SK-N-SH treated with all-trans-retinoic acid at 6 μM for 48 hours (cell line): ENCODE measurements at places on chromosomes 11 and 22.

- ATAC-seq = no peak
Observed at GRCh38 chr11:73219396-73220285, 1.6 kb downstream of the P2RY2 start.

DNA sequence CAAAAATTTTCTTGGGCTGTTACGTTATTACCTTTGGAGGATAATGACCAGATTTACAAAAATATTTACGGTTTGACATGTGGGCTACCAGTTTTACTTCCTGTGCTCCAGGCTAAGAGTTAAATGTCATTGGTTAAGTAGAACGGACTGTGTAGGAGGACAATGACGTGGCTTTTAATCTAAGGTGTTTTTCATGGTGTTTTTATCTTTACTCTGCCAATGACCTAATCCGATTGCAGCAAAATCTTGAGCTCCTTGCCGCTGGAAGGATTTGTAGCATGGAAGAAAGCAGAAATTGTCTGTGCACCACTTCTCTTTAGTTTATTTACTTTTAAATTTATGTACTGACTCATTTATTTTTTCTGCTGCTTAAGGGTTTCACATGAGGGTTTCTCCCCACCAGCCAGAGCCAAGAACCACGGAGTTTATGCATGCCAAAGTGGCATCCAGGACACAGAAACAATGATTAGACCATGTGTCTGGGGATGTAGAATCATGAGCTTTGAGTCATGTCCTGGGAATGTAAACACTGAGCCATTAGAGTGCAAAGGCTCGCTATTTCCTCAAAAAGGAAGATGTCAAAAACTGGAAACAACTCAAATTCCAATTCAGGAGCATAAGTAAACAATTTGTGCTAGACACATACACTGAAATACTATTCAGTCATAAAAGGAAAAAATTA, 1.9 kb upstream of the CARD16 start:
- no peak for ATAC-seq

- ATAC-seq = no peak
Observed at GRCh38 chr11:2443881-2444820, at the start of gene TRPM5. TSS of gene TRPM5 (minus strand) at chr11:2444514. CDS start at chr11:2423036, 21,478 bp downstream.

DNA sequence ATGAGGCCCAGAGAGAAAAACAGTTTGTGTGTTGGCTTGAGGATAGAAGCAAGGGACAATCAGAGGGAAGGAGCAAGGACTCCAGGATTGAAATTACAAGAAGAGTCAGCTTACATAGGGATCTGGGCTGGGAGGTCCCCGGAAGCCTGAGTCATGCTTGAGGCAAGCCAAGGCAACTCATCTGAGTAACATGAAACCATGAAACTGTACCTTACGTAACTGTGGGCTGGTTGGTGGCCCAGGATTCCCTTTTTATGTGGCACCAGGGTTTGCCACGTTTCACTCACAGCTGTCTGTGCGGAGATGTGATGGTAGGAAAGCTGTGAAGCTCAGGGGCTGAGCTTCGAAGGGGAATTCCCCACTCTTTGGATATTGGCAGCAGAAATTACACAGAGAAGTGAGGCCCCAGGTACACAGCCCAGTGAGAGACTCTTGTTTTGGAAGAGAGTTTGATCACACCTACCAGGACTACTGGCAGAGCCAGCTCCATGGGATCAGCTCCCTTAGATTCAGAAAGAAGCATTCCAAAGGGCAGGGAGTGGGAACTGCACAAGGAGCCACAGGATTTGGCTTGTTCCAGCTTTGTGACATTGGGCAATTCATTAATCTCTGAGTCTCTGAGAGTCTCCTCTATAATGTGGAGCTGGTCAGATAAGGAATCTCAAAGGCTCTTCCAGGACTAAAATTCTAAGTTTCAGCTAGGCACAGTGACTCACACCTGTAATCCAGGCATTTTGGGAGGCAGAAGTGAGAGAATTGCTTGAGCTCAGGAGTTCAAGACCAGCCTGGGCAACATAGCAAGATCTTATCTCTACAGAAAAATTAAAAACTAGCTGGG, 7.8 kb downstream of the SLC5A1 start:
- peak; percentile 96 for ATAC-seq

DNA sequence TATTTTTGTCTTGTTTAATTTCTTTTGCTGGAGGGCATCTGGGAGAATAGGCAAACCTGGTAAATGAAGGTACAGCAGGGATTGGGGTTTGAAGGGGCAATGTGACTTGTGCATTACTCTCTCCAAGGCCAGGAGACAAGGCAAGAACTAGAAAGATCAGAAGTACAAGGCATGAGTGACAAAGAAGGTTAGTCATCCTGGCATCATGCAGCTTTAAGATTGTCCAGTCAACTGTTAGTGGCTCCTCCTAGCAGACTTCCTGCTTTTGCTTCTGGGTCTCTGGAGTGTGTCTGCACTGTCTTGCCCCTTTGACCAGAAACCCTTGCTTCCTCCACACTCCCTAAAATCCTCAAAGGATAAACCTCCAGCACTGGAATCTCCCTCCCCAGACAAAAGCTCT, 27.2 kb upstream of the GLYATL1 start:
- ATAC-seq = no peak

DNA sequence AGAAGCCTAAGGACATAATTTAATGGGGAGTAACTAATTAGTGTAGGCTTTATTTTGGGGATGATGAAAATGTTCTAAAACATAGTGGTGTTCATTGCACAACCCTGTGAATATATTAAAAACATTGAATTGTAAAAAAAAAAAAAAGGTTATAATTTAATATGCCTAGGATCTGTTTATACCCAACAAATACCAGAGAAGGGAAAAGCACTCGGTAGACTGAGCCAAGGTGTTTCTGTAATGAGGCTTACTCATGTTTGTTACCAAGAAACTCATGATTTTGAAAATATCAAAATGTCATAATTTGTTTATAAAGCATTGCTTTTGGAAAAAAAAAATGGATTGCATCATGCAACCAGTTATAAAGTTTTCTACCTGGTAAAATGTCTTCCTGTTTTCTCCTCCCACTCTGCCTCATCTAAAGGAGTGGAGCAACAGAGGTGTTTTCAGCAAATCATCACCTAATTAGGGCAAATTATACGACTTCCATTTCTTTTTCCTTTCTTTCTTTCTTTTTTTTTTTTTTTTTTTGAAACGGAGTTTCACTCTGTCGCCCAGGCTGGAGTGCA, 14.2 kb upstream of the EIF3M start:
- no peak for ATAC-seq

DNA sequence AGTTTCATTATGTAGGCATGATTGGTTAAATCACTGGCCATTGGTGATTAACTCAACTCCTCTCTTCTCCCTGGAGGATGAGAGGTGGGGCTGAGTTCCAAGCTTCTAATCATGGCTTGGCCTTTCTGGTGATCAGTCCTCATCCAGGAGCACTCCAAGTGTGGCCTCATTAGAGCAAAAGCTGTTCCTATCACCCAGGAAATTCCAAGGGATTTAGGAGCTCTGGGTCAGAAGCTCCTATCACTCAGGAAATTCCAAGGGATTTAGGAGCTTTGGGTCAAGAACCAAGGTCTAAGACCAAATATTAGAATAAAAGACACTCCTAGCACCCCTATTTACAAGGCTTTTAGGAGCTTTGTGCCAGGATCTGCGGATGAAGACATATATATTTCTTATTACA, 168.0 kb upstream of the BDNF start:
- ATAC-seq = no peak

DNA sequence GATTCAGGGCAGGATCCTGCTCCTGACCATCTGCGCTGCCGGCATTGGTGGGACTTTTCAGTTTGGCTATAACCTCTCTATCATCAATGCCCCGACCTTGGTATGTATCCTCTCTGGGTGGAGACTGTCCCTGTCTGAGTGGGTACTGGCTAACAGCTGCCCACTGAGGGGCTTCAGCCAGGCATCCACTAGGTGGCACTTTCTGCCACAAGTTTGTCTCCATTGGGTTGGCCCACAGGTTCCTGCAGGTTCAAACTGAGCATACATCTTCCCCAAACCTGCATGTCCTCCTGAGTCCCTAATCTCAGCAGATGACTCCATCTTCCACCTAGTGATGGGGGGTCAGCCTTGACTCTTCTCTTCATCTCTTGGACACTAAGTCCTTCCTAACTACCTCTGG, 4.4 kb downstream of the SLC2A11 start:
- peak; percentile 40 for ATAC-seq

- peak; percentile 48 for ATAC-seq
Observed at GRCh38 chr11:57762235-57762861, 746 bp downstream of the CTNND1 start.

GRCh38 chr11:100719809-100720221, 32.7 kb downstream of the ARHGAP42 start:
- ATAC-seq = no peak

GRCh38 chr11:38950867-38951266, 2352.8 kb upstream of the RAG2 start:
- no peak for ATAC-seq

- no peak for ATAC-seq
Observed at GRCh38 chr11:46359953-46360352, 12.7 kb downstream of the DGKZ start.

GRCh38 chr11:88494848-88495247, 157.3 kb upstream of the CTSC start:
- peak; percentile 40; the same call in 1 of the 3 replicates for ATAC-seq

DNA sequence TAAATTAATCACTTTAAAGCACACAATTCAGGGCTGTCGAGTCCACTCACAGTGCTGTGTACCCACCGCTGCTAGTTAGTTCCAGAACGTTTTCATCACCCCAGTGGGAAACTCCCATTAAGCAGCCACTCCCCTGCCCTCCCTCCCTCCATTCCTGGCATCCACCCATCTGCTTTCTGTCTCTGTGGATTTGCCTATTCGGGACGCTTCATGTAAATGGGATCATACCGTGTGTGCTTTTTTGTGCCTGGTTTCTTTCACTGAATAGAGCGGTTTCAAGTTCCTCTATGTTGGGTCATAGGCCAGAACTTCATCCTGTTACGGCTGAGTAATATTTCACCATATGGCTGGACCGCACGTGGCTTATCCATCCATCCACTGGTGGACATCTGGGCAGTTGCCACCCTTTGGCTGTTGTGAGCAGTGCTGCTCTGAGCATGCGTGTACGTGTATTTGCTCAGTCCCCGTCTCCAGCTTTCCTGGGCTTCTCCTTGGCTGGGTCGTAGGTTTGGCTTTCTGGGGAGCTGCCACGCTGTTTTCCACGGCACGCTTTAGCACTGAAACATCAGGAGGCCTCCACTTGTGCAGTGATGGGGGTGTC, 30.1 kb downstream of the ARHGAP8 start:
- no peak for ATAC-seq

GRCh38 chr11:62245271-62245753, 3.3 kb downstream of the SCGB1D2 start:
- peak; percentile 83 for ATAC-seq

GRCh38 chr11:118052581-118053206, 24.2 kb upstream of the TMPRSS4 start:
- no peak for ATAC-seq

DNA sequence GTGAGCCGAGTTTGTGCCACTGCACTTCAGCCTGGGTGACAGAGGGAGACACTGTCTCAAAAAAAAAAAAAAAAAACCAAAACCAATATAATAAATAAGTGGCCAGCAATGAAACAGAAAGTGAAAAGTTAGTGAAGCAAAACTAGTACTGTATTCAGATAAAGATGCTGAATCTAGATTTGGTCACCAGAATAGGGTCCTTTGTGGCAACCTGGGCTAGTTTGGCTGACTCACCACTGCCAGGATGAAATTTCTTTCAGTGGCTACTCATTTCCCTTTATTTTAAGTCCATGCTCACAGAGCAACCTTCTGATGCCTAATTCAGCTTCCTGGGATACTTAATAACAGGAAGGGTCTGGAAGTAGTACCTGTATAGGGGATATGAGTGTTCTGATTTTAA, 26.0 kb downstream of the LIMK2 start:
- ATAC-seq = no peak

DNA sequence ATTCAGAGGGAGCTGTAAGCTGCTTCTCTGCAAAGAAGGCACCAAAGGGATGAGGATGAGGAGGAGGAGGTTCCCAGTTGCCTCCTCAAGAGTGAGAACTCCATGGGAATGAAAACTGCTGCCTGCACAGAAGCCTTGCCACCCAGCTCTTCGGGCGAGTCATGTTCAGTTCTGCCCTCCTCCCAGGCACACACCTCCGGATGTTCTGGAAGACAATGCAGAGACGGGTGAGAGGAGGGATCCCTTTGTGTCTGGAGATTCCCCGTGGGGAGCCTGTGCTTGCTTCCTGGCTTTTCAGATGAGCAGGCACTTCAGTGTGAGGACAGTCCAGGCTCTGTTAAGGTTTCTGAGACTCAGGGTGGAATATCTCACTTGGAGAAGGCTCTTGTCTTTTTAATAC, 295.6 kb downstream of the DDX10 start:
- ATAC-seq = peak; percentile 38

DNA sequence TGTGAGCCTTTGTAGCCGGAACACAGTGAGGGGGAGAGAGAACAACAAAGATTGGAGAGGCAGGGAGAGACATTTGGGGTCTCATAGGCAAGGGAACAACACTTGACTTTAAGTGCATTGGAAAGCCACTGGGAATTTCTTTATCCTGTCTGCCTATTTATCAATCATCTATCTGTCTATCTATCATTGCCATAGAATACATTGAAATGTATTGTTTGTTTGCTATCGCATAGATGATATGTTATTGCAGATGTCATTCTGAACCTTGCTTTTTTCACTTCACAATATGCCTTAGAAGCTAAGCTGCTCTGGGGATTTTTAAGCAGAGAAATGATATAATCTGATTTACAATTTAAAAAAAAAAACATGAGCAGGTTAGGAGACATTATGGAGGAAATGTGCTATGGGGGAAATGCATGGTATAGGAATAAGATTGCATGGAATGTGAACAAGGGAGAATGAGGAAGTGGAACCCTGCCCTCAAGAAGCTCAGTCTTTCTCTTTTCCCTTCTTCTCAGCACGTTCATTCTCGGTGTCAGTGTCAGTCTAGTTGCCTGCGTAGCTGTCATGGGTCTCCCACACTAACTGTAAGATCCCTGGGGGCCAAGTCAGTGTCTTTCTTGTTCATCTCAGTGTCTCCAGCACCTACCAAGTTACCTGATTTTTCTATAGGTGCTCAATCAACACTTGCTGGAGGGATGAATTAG, 158.7 kb upstream of the ARHGAP20 start:
- ATAC-seq = no peak

- ATAC-seq = no peak
Observed at GRCh38 chr11:63146581-63146980, 2.6 kb upstream of the SLC22A24 start.

DNA sequence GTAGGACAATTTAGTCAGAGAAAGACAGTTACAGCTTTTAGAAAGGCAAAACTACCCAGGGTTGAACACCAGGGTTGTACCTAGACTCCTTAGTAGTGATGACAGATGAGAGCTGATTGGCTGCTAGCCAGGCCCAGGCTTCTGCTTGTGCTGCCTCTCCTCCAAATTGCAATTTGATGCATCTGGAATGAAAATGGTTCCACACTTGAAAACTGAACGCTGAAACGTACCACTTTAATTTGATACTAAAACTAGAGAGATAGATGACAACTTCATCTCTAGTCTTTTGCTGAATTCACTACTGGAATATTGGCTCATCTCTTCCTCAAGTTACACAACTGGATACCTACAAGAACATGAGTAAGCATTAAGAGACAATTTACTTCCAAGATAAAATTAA, 19.2 kb upstream of the FNBP4 start:
- ATAC-seq = peak; percentile 76

GRCh38 chr11:26321516-26321915, 10.4 kb upstream of the ANO3 start:
- ATAC-seq = no peak

- no peak for ATAC-seq
Observed at GRCh38 chr11:60204922-60205321, 22.0 kb upstream of the MS4A6A start.
